SK-N-SH (cell line): ENCODE measurements at places on chromosomes 2 and 18. TPM values are rescaled to one million over a fixed set of nuclear protein-coding genes. Genes with fewer than 3 reads are reported as not detected.

- no peak for DNase-seq
- no peak overlapping the region for H3K4me3 ChIP-seq
Measured at GRCh38 chr2:21256006-21256405, 132.2 kb downstream of the TDRD15 start.

Gene GPATCH11
- polyA plus RNA-seq, result 2.9 and 4.0 TPM in 2 replicates

GRCh38 chr2:27174638-27175037 is 25.8 kb downstream of the TCF23 start:
- H3K27ac ChIP-seq, result no peak overlapping the region
- no peak overlapping the region for H3K4me3 ChIP-seq
- H3K4me1 ChIP-seq, result peaks cover 3% of the 10 kb centered on the region; the same call in 1 of the 2 replicates

GRCh38 chr2:15511686-15512085 is 49.4 kb downstream of the NBAS start:
- DNase-seq, result no peak
- peaks cover 4% of the 10 kb centered on the region; the same call in 1 of the 2 replicates for H3K4me1 ChIP-seq
- H3K4me3 ChIP-seq, result no peak overlapping the region
- H3K27me3 ChIP-seq, result no peaks in the 10 kb centered on the region
- H3K27ac ChIP-seq, result no peak overlapping the region
- peaks cover 37% of the 10 kb centered on the region for H3K36me3 ChIP-seq

GRCh38 chr2:68932402-68932801 is 20.3 kb downstream of the GKN2 start:
- H3K27ac ChIP-seq, result no peak overlapping the region
- peaks cover 20% of the 10 kb centered on the region for H3K4me1 ChIP-seq
- no peak for DNase-seq
- no peaks in the 10 kb centered on the region for H3K36me3 ChIP-seq

- H3K27ac ChIP-seq, result no peak overlapping the region
- DNase-seq, result no peak
- peaks cover 14% of the 10 kb centered on the region; the same call in 1 of the 2 replicates for H3K4me1 ChIP-seq
- no peaks in the 10 kb centered on the region for H3K36me3 ChIP-seq
- H3K27me3 ChIP-seq, result no peaks in the 10 kb centered on the region
Measured at GRCh38 chr2:217271813-217272212, 411.9 kb upstream of the TNP1 start.

- H3K27ac ChIP-seq, result no peak overlapping the region
- no peaks in the 10 kb centered on the region for H3K4me1 ChIP-seq
- DNase-seq, result no peak
- peaks cover 15% of the 10 kb centered on the region for H3K27me3 ChIP-seq
- no peak overlapping the region for H3K4me3 ChIP-seq
- H3K36me3 ChIP-seq, result no peaks in the 10 kb centered on the region
Measured at GRCh38 chr18:22542406-22542835, 124.7 kb upstream of the CTAGE1 start.

Gene FEV
- polyA plus RNA-seq, result 0.53 and 1.2 TPM in 2 replicates

DNA sequence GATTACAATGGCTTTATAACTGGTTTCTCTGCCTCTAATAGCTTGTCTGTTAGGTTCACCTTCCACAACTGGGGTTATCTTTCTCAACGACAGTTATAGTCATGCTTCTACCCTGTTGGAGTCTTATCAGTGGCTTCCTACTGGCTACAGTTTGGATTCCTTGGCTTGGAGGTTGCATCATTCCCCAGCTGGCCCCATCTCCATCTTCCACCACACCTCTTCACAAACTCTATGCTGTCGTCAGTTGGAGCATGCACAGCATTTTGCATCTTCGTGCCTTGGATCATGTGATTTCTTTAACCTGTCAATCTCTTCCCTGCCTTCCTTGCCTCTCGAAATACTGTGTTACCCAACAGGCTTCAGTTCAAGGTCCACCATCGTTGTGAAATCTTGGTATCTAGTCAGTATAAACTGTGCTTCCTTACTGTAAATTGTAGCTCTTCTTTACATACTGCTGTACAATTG is 316.3 kb upstream of the CXCR4 start:
- no peak overlapping the region for H3K4me3 ChIP-seq
- no peaks in the 10 kb centered on the region for H3K4me1 ChIP-seq
- H3K27me3 ChIP-seq, result no peaks in the 10 kb centered on the region
- H3K36me3 ChIP-seq, result no peaks in the 10 kb centered on the region
- no peak overlapping the region for H3K27ac ChIP-seq

Gene UGT1A8
- polyA plus RNA-seq, result not detected in 2 replicates

DNA sequence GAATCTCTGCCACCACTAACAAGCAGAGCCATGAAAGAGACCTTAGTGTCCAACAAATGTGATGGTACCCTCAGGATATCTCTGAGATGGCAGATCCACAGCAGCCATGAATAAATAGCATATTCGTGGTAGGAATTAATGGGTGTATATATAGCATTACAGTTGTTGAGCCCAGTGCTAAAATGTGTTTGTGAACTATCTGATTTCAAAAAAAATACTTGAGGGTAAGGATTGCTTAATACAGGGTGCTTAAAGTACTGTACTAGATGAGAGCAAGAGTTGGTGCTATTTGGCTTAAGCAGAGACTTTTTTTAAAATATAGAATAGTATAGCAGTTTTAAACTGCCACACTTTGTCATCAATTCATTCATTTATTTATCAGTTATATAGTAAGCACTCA is 101.5 kb upstream of the GALNT5 start:
- H3K4me1 ChIP-seq, result no peaks in the 10 kb centered on the region
- no peaks in the 10 kb centered on the region for H3K36me3 ChIP-seq
- no peaks in the 10 kb centered on the region for H3K27me3 ChIP-seq
- no peak for DNase-seq

- H3K27ac ChIP-seq, result no peak overlapping the region
- H3K4me1 ChIP-seq, result peaks cover 6% of the 10 kb centered on the region
- no peaks in the 10 kb centered on the region for H3K36me3 ChIP-seq
- H3K4me3 ChIP-seq, result no peak overlapping the region
- H3K27me3 ChIP-seq, result no peaks in the 10 kb centered on the region
- DNase-seq, result no peak
Measured at GRCh38 chr2:191222507-191222906, 22.7 kb upstream of the MYO1B start.

DNA sequence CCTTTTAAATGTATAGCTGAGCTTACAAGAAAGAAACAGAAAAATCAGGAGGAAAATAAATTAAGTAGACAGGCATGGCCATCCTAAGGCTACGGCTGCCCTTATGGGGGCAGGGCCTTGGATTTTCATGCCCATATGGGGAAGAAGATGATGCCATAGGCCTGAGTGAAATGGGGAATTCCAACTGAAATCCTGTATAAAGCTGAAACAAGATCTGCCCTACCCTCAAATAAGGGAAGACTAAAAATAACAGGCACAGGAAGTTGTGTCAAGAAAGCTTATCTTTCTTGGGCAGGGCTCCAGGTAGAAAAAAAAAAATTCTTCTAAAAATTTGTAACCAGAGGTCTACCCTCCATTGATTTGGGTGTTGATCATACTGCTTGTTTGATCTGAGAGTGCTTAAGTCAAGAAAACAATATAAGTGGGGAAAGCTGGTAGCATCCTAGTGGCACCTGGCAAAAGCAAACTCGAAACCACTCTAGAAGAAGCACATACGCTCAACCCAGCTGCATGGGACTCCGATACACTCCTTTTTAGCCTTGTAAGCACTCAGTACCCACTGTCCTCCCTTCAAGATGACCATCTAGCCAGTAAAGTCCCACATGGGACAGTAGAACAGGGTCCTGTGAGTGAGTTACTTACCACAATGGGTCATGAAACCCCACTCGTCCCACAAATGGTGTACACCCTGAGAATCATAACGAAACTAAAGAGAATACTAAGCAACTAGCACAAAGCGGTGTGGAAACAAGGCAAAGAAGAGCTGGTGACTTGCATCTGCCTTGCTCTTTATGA is 22.3 kb downstream of the DNAH7 start:
- H3K4me1 ChIP-seq, result no peaks in the 10 kb centered on the region
- DNase-seq, result no peak
- no peaks in the 10 kb centered on the region for H3K36me3 ChIP-seq
- no peak overlapping the region for H3K4me3 ChIP-seq
- H3K27ac ChIP-seq, result no peak overlapping the region

DNA sequence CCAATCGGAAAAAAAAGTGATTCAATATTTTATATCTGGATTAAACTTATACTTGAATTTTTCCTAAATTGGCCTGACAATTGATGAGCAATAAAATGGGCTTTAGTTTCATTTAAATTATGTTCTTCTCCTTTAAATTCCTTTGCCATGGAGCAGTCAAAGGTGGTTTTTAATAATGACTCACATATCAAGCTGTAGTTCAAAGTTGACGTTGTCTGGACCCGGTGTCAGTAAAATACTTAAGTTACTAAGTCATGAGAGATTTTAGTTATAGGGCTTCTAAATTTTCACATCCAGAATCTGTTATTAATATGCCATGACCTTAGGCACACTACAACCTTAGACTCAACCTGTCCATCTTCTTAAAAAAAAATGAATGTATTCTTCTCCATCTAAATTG is 62.5 kb downstream of the CDH2 start:
- H3K4me3 ChIP-seq, result no peak overlapping the region
- no peak for DNase-seq
- peaks cover 18% of the 10 kb centered on the region for H3K36me3 ChIP-seq

Gene KIAA2012
- polyA plus RNA-seq, result 0.07 and 0.11 TPM in 2 replicates

DNA sequence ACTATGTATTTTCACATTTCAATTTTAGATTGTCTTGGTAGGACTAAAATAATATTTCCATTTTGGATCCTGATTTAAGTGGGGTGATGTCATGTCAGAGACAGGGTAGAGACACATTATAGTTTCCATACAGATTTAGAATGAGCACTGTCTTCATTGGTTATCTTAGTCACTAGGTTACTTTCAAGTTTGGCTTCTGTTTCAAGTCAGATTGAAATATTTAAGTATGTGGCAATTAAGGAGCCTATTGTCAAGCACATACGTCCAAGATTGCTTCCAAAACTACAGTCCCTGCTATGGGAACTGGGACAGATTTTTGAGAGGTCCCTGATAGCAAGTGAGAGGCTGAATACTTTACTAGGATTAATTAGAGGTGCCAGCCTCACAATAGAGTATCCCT is 89.2 kb upstream of the FAM117B start:
- H3K27ac ChIP-seq, result peak overlapping the region; percentile 18
- H3K36me3 ChIP-seq, result no peaks in the 10 kb centered on the region
- DNase-seq, result no peak

DNA sequence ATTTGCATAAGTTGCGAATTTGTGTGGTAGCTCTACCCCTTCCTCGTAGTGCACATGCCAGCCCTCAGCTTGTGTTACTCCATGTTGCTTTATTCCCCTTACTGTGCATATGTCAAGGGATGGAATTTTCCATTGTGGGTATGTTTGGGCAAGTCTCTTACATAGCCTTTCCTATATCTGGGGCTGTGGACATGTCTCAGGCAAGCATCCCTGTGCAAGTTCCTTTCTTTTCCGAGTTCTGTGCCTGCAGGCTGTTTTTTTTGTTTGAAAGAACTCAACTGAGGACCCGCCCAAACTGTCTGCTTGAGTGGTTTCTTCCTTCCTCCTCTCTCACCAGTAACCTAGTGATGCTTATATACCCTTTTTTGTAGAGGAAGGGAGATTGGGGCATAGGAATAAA is 1739.1 kb upstream of the PIK3C3 start:
- DNase-seq, result no peak
- H3K27me3 ChIP-seq, result no peaks in the 10 kb centered on the region

GRCh38 chr2:8851811-8852560 is 14.6 kb upstream of the KIDINS220 start:
- H3K4me1 ChIP-seq, result no peaks in the 10 kb centered on the region; the same call in 1 of the 2 replicates
- no peak overlapping the region for H3K4me3 ChIP-seq
- H3K27me3 ChIP-seq, result no peaks in the 10 kb centered on the region
- DNase-seq, result no peak
- H3K27ac ChIP-seq, result no peak overlapping the region

Gene HADHB
- polyA plus RNA-seq, result 108 and 137 TPM in 2 replicates

DNA sequence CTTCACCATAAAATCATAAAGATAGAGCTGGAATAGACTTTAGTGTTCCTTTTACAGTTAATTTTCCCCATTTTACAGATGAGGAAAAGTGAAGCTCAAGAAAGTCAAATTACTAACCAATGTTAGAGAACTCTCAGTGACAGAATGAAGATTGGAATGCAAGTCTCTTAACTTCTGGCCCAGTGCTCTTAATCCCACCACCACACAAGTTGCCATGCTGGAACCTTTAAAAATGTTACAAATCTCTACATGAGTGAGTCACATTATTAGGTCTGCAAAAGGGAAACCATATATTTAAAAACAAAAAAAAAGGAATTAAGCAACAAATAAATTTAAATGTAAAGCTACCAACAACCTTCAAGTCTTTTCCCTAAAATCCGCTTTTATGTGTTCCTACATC is 3.5 kb downstream of the NCKAP1 start:
- H3K27ac ChIP-seq, result peak overlapping the region; percentile 11; the same call in 1 of the 2 replicates
- H3K4me3 ChIP-seq, result peak overlapping the region; percentile 8; the same call in 1 of the 2 replicates
- no peaks in the 10 kb centered on the region for H3K27me3 ChIP-seq
- peaks cover 41% of the 10 kb centered on the region; the same call in 1 of the 2 replicates for H3K4me1 ChIP-seq
- no peak for DNase-seq

- DNase-seq, result no peak
- no peak overlapping the region for H3K27ac ChIP-seq
- peaks cover 7% of the 10 kb centered on the region; the same call in 1 of the 2 replicates for H3K36me3 ChIP-seq
Measured at GRCh38 chr2:175926272-175926671, 75.8 kb downstream of the LNPK start.

Gene MC4R
- 0.21 and 0.62 TPM in 2 replicates for polyA plus RNA-seq

DNA sequence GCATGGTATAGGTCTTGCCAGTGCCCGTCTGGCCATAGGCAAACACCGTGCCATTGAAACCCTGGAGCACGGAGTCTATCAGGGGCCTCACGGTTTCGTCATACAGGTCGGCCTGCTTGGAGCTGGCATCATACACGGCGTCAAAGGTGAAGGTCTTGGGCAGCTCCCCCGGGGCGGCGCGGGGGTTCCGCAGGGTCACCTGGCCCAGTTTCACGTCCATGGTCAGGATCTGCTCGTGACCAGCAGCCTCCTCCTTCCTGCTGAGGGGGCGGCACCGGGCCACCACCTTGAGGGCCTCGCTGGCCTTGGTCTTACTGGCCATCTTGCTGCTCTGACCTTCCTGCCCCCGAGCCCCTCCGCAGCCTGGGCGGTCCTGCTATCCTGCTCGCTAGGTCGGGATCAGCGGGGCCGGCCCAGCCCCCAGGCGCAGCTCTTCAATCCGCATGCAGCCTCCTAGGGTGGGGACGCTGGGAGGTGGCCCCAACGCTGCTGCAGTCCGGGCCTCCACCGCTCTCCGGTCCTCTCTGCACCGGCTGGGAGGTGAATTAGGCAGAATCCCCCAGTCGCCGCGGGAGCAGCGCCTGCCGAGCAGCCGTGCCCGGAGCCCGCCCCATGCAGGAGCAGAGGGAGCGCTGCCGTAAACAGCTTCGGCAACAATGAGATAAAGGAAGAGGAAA is 563 bp downstream of the KIF3C start:
- peak overlapping the region; percentile 40 for H3K27ac ChIP-seq
- no peaks in the 10 kb centered on the region for H3K27me3 ChIP-seq
- peaks cover 4% of the 10 kb centered on the region for H3K36me3 ChIP-seq
- peak overlapping the region; percentile 84 for H3K4me3 ChIP-seq
- H3K4me1 ChIP-seq, result peaks cover 53% of the 10 kb centered on the region

Gene HMSD
- polyA plus RNA-seq, result not detected in 2 replicates

Gene GRHL1
- polyA plus RNA-seq, result 1.0 and 1.6 TPM in 2 replicates

GRCh38 chr2:212424082-212424481 is 114.5 kb downstream of the ERBB4 start:
- no peak overlapping the region for H3K27ac ChIP-seq
- no peak overlapping the region for H3K4me3 ChIP-seq
- DNase-seq, result no peak
- no peaks in the 10 kb centered on the region for H3K36me3 ChIP-seq
- no peaks in the 10 kb centered on the region for H3K27me3 ChIP-seq

Gene SPHKAP
- under 0.01 TPM in 1 of 2 replicates, not detected in the other for polyA plus RNA-seq

GRCh38 chr2:53512071-53512826 is 255.4 kb upstream of the CHAC2 start:
- no peak for DNase-seq
- H3K4me1 ChIP-seq, result no peaks in the 10 kb centered on the region
- no peak overlapping the region for H3K4me3 ChIP-seq

Gene TUBA4B
- polyA plus RNA-seq, result 0.03 TPM in 1 of 2 replicates, not detected in the other
